ENCODE measurements at places on chromosomes 12 and 14.

GRCh38 chr14:32078858-32079216 is 1.7 kb downstream of the ARHGAP5 start:
- no peak for DNase-seq

- no peak for DNase-seq
Observed at GRCh38 chr14:94600148-94600545, 12.0 kb upstream of the SERPINA3 start.

DNA sequence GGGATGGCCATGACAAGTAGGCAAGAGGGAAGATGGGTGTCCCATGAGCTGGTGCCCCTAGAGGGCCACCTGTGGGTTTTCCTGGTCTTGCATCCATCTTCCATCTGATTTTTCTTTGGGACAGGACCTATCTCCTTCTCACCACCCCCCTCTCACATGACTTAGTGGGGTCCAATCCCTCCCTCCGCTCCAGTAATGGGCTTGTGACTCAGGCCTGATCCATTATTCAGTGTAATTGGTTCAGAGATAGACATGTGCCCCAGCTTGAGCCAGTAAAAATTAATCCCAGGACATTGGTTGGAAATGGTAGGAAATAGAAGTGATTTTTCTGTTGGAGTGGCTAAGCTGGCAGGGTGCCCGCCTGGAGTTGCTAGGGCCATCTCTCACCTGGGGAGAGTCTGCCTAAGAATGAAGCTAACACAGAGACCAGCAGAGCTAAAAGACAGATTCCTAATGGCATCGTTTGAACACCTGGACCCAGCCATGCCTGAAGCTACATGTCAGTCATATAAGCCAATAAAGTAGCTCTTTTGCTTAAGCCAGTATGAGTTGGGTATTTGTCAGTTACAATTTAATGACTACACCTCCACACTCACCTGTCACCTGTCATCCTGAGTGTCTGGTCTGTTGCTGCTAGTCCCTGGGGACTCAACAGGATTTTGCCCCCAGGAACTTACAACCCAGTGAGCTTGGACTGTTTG is 14.7 kb downstream of the RASAL1 start:
- no peak for DNase-seq

GRCh38 chr12:87813476-87814234 is 215.5 kb downstream of the C12orf50 start:
- DNase-seq = no peak

- no peak for DNase-seq
Observed at GRCh38 chr12:53200107-53200457, 7.0 kb downstream of the ITGB7 start.

DNA sequence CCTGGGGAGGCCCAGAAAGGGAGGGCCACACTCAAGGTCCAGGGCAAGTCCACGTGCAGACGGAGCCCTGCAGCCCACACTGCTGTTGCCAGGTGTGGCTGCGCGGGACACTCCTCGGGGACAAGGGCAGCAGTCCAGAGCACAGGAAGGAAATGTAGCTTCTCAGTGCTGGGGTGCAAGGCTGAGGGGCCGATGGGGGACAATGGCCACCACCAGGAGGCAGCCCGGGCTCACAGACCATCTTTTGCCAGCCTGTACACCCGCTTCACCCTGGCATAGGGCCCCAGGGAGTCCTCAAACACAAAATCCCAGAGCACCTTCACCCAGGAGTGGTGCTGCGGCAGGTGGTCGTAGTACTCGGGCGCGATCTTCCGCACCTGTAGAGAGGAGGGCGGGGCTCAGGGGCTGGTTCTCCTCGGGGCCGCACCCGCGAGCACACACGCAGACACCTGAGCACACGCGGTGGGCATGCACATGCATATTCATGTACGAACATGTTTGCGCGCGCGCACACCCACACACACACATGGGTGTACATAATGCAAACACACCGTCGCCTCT is 12.8 kb downstream of the DEGS2 start:
- DNase-seq = no peak

GRCh38 chr14:64654246-64654900 is 49.9 kb upstream of the PLEKHG3 start:
- no peak for DNase-seq

All from COR-L47 (cell line).